DMS79 treated with DMSO at 0.1 percent for 48 hours (cell line): ENCODE measurements at places on chromosomes 4 and X.

DNA sequence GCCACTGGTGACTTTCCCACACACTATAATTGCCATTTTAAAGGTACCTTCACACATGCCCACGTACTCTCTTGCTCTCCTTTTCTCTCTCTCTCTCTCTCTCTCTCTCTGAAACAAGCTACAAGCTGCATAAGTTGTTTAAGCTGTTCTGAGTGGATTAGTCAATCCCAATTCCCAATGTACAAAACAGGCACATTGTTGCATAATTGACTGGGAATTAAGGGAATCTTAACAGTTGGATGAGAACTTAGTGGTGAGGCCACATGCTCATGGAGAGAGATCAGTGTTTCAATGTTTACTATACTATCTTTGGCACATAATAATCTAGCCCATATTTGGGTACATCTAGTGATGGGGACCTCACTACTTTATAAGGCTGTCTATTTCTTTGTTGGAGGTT lies 123.3 kb downstream of the ARHGEF9 start:
- DNase-seq: no peak

- DNase-seq: no peak
Observed at GRCh38 chrX:20756585-20756984, 489.9 kb upstream of the RPS6KA3 start.

GRCh38 chr4:123849495-123849894 lies 452.9 kb downstream of the SPRY1 start:
- no peak for DNase-seq

- DNase-seq: no peak
Observed at GRCh38 chr4:47639531-47639930, 154.5 kb downstream of the ATP10D start.

- DNase-seq: no peak
Observed at GRCh38 chrX:7133050-7133440, 14.5 kb upstream of the STS start.

DNA sequence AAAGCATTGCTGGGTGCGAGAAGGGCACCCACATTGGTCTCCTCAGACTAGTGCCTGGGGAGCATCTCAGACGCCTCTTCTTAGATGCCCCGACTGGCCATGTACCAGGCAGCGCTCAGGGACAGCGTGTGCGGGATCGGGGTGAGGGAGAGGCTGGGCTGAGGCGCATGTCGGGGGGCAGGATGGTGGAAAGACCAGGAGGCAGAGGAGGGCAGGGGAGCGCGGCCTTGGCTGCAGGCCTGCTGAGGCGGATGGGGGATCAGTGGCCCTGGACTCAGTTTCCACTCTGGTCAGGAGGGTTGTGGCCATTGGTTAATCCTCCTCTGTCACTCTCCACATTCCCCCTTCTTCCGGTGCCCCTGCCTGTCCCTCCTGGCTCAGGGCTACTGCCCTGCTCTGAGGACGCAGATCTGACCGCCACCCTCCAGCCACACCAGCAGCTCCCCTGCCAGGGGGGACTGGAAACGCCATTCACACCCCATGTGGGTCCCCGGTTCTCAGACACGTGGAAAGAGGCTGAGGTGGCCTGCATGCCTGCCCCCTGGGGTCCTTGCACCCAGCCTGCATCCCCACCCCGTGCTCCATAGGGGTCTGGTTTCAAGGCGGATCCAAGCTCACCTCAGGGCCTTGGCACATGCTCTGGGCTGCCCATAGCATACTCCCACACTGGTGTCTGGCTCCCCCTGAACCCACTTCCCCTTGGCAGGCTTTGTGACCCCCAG lies 105.9 kb downstream of the CPZ start:
- DNase-seq: no peak

DNA sequence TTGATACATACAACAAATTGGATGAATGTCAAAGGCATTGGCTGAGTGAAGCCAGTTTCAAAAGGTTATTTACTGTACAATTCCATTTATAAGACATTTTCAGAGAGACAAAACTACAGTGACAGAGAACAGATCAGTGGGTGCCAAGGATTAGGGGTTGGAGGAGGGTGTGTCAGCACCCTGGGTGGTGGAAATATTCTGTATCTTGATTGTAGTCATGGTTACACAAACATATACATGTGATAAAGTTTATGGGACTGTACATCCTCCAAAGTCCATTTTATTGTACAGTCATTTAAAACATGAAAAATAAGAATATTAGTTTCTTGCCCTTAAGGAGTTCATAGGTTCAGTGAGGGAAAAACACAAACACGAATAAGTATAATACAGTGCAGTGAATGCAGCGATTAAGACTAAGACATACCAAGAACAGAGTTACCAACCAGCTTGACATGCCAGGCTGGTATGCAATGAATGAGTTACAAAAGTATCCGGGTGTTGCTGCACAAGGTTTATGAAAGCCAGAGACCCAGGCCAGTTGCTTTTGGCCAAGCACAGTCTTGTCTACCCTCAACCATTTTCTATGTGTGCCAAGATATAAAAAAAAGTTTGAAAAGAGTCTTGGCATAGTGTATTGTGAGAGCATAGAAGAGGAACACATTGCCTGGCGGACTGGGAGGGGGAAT lies 123.6 kb downstream of the MSL3 start:
- no peak for DNase-seq

DNA sequence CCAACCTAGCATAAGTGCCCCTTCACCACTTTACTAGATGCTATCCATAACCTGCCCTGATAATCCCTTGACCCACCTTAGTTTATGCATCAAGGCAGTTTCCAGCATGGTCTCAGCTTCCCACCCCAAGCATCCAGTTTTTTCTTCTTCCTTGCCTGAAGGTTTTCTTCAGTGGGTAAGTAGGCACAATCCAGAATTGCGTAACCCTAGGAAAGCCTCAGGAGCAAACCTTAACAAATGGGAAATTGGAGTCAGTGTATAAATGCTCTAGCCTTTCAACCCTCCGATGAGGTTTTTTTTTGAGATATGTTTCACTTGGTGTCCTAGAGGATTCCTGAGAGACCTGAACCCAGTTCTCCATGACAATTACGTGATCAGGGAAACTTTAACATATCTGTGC lies 614.0 kb upstream of the BOD1L1 start:
- no peak for DNase-seq
